ENCODE measurements at places on chromosomes 3 and 15.

DNA sequence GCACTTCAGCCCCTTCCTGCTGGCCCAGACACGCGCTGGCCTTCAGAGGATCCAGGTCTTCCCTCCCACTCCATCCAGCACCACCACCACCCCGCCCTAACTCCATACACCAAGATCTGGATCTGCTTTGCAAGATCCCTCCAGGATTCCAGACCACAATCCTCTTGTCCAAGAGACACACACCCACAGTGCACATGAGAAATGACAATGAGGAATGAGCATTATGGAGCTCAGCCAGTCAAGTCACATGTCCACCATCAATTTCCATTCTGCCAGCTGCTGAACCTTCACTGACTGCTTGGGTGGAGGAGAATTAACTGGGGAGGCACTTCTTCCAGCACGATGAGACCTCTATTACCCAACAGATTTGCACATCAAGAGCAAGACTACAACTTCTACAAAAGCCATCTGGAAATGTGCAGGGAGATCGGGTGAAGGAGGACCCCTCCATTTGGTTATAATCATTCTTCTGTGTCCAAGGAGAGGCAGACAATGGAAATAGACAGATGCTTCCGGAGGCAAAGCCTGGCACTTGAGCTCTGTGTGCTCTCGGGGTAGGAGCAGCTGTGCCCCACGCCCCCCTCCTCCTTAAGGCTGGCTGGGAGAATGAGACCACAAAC, 12.3 kb upstream of the SPATA12 start:
- DNase-seq: no peak

- peak; percentile 63 for DNase-seq
These were observed at the start of gene GATM for GRCh38 chr15:45378149-45378912. GATM (minus strand) TSS chr15:45378544; CDS start chr15:45378453, 91 bp downstream.

DNA sequence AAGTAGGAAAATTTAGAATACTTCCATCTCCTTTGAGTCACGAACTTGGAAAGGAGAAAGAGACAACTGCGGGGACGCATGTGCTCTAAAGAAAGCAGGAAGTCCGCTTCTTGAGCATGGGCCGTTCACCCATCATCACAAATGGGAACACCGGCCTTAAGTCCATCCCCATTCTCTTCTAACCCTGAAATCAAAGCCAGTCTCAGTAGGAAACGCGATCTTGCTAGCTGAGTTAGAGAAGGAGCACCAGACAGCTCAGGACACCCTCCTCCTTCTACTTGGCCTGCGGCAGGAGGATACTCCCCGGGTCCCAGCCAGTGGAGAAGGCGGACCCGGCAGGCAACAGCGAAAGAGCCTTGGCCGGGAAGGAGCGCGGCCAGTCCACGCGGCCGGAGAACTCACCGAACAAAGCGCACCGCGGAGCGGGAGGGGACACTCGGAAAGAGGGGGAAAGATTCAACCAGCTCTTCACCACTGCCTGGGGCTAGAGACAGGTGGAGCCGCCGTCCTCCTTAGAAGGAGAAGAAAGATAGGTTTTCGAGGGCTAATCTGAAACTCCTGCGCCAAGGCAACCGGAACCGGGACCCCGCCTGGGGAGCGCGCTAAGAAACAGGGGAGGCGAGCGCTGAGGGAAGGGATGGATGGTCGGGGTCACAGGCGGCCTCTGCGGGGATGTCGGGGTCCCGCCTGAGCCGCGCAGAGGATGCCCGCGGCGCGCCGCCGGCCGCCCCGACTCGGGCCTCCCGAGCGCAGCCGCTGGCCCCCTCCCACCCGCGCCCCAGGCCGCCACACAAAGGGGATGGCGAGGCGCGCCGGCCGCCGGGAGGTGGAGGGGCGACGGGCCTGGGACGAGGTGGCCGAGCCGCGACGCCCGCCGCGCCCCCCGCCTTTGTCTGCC, 818 bp downstream of the SLC4A7 start:
- peak; percentile 54 for DNase-seq

GRCh38 chr15:101200181-101200580, 51.7 kb downstream of the CHSY1 start:
- no peak for DNase-seq

- DNase-seq: no peak
These were observed 80.7 kb upstream of the PXYLP1 start for GRCh38 chr3:141150931-141151330.

DNA sequence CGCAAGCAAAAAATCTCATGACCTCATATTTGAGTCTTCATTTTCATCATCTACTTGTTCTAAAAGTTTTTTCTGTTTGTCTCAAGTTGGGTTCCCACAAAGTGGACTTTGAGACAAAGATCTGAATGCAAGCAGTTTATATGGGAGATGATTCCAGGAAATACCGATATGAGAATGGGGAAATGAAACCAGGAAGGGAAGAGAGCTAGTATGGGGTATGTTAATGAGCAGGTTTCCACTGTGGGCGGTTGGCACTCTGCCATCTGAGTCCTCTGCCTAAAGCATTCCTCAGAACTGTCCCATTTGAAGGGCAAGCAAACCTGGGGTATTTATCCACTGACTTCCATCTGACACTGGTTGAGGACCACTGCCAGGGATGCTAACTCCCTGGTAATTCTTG, 8.8 kb downstream of the ADPRH start:
- no peak for DNase-seq

DNA sequence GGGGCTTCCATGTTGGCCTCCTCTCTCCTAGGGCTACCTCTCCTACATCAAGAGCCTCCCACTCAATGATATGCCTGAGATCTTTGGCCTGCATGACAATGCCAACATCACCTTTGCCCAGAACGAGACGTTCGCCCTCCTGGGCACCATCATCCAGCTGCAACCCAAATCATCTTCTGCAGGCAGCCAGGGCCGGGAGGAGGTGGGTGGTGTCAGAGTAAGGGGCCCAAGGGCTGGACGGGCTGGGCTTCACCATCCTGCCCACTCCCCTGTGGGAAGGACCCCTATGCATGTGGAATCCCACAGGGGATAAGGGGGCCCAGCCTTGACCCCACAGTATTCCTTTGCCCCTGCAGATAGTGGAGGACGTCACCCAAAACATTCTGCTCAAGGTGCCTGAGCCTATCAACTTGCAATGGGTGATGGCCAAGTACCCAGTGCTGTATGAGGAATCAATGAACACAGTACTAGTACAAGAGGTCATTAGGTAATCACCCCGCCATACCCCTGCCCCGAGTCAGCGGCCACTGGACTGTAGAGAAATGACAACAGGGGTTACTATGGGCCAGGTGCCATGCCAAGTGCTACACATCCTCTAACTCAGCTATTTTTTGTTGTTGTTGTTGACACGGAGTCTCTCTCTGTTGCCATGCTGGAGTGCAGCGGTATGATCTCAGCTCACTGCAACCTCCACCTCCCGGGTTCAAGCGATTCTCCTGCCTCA, 47.1 kb downstream of the SEMA3G start:
- no peak for DNase-seq

GRCh38 chr3:21830541-21830940, 79.5 kb upstream of the ZNF385D start:
- no peak for DNase-seq

GRCh38 chr3:111541391-111541790, 606 bp upstream of the CD96 start:
- DNase-seq: no peak

GRCh38 chr3:11560746-11561145, 83.0 kb downstream of the VGLL4 start:
- DNase-seq: no peak

- no peak for DNase-seq
These were observed 10.6 kb downstream of the ST6GAL1 start for GRCh38 chr3:186940967-186941366.

GRCh38 chr15:78762985-78763795, 48.1 kb downstream of the ADAMTS7 start:
- DNase-seq: no peak

DNA sequence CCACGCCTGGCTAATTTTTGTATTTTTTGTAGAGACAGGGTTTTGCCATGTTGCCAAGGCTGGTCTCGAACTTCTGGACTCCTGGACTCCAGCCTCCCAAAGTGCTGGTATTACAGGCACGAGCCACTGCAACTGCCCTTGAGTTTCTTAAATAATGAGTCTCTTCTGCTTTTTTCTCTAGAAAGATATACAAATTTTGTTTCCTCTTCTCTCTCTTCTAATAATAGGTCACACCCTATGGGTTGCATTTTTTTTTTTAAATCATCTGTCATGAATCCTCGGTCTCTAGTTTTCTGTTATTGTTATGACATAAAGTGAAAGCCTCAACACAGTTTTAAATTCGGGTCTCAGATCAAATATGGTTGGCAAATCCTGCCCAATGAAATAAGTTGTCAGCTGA, 111.2 kb downstream of the IL12A start:
- DNase-seq: no peak

GRCh38 chr3:17432236-17432635, 310.2 kb downstream of the TBC1D5 start:
- DNase-seq: no peak

DNA sequence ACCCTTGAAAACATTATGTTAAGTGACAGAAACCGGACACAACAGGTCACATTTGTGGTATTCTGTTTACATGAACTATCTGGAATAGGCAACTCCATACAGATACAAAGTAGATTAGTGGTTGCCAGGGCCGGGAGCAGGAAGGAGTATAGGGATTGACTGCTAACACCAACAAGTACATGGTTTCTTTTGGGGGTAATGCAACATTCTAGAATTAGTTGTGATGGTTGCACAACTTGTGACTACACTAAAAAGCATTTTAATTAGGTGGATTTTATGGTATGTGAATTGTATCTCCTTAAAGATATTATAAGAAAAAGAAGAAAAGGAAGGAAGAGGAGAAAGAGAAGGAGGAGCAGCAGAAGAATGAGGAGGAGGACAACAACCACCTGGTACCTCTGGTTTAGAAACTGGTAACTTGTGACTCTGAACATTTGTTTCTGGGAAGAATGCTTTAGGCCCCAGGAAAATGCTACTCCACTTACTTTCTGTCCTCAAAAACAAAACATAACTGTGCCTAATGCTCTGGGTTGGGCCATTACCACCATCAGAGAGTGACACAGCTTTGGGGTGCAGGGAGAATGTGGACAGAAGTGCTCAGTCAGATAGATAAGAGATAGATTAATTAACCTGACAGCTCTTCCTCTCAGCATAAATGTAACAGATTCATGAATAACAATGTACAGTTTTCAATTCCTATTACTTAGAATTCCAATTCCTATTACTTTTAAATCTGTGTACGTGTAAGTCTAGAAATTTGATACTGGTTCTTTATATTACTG, 20.3 kb downstream of the SETMAR start:
- no peak for DNase-seq

DNA sequence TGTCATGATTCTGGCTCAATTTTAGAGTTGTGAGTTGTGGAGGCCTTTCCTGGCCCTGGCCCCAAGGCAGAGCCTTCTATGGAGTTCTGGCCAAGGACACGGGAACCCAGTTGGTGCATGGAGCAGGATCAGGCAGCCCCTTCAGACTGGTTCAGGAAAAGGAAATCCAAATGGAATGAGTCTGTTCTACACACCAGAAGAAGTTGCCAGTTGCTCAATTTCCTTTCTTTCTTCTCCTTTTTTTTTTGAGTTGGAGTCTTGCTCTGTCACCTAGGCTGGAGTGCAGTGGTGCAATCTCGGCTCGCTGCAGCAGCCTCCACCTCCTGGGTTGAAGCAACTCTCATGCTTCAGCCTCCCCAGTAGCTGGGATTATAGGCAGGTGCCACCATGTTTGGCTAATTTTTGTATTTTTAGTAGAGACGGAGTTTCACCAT, 28.9 kb upstream of the BHLHE40 start:
- DNase-seq: no peak

GRCh38 chr15:98620020-98620419, 28.3 kb upstream of the IGF1R start:
- no peak for DNase-seq

- no peak for DNase-seq
These were observed 31.8 kb upstream of the HES1 start for GRCh38 chr3:194103983-194104751.

- no peak for DNase-seq
These were observed 10.9 kb upstream of the CHAC1 start for GRCh38 chr15:40942337-40942854.

DNA sequence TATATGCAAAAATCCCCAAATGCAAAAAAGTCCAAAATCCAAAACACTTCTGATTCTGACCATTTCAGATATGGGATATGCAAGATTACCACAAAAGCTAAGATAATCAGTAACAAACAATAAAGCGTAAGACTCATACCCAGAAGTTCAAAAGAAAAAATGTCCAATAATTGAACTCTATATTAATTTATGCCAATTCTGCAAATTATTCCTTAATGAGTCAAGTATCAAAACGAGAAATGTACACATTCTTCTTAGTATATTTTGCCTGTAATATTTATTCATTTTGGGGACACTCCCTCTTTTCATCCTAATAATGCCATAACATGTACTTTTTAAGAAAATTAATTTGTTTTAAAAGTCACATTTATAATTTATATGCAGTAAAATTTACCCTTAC, 37.1 kb downstream of the DENND6A start:
- DNase-seq: no peak

GRCh38 chr3:10717756-10718155, 98.3 kb upstream of the SLC6A11 start:
- DNase-seq: no peak

DNA sequence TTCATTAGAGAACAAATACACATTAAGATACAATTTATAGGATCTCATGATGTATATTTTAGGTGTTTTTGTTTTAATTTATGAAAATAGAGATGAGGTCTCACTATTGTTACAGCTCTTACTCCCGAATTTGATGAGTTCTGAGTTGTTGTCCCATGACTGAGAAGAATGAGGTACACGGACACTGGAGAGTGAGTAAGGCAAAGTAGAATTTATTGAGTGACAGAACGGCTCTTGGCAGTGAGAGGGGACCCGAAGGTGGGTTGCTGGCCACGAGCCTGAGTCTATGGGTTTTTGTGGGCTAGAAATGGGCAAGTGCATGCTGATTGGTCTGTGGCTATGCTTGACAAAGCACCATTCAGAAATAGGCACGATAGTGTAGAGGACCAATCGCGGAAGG, 3.1 kb upstream of the RNF168 start:
- no peak for DNase-seq

DNA sequence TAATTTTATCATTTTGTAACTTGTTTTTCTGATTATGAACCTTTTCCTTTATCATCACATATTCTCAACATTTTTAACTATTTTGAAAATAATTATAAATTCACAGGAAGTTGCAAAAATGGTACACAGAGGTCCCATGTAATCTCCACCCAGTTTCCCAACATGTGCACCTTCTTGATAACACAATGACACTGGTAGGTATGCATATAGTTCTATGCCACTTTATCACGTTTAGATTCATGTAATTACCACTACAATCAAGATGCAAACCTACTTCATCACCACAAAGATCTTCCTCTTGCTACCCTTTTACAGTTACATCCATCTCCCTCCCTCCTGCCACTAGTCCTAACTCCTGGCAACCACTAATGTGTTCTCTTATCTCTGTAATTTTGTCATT, 413.9 kb downstream of the SHQ1 start:
- DNase-seq: no peak

DNA sequence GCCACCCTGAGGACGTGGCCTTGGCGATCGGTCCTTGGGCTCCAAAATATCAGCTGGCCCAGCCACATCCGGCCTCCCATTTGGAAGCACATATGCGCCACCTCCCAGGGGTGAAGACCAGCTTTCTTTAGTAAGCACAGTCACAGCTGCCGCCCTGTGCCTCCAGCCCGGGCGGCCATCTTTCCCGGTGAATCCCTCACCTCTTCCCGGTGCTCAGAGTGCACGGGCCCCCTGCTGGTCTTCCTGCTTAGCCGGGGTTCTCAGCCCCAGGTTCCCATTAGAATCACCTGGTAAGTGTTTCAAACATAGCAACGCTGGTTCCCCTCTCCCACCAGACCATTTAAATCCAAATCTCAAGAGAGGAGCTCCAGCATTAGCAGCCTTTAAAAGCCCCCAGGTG, 232.2 kb downstream of the VPS13C start:
- no peak for DNase-seq

GRCh38 chr3:46488735-46489361, 8.9 kb upstream of the RTP3 start:
- peak; percentile 64 for DNase-seq
